Glutamatergic neuron (in vitro differentiated cells): ENCODE measurements at places on chromosomes 1 and 21.
A peak's percentile ranks its signal among the peaks of the same experiment; 100 is the strongest.

DNA sequence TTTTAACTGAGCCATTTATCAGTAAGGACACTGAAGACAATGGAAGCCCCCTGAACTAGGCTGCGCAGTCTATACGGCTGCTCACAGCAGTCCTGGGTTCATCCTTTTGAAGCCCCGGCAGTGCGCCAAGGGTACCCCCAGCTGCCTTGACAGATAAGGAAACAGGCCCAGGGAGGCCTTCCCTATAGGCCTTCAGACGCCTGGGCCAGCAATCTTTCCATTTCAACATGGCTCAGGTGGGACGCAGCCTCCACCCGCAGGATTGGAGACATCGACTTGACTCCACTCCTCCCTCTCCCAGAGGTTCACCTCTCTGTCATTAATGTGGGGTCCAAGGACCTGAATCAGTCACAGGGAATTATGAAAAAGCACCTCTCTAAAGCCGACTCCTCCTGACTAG lies 2.8 kb upstream of the LYPD8 start:
- no peaks in the 10 kb centered on the region for H3K4me1 ChIP-seq
- peaks cover 9% of the 10 kb centered on the region for H3K27me3 ChIP-seq
- no peak for DNase-seq
- no peak overlapping the region for H3K27ac ChIP-seq
- H3K4me3 ChIP-seq = no peak overlapping the region
- H3K36me3 ChIP-seq = no peaks in the 10 kb centered on the region

DNA sequence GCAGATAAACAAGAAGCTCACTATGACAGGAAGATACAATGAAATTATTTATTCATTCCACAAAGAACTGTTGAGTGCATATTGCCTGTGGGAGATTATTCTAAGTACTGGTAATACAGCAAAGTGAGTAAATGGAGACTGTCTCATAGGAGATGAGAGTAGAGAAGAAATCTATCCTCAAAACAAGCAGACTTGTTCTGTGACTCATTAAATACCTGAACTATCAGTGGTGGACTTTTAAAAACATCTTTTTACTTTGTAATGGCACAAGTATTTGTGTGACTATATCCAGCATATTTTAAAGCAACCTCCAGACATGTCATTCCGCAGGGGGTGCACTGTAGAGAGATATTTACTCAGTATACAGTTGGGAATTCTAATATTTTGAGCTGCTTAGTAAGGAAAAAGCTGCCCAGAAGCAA lies 259.2 kb downstream of the FMN2 start:
- H3K27ac ChIP-seq = no peak overlapping the region
- H3K4me3 ChIP-seq = no peak overlapping the region
- H3K4me1 ChIP-seq = no peaks in the 10 kb centered on the region
- H3K36me3 ChIP-seq = peaks cover 4% of the 10 kb centered on the region
- H3K27me3 ChIP-seq = peaks cover 5% of the 10 kb centered on the region

DNA sequence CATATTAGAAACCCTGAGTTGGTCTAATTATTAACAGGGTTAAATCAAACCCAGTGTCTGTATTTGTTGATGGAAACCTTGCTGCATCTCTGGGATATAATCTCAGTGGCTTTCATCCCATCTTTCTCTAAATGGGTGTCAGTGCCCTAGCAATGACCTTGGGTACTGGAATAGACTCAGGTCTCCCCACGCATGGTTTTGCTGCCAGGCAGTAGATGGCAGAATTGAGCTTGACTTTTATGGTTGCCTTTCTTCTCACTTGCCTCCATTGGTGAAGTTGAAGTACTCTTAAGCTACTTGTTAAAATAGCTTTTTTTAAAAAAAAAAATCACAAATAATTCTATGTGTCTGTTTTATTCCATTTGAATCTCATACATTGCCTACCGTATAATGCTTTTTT lies 81.8 kb upstream of the HMCN1 start:
- no peak overlapping the region for H3K4me3 ChIP-seq
- no peaks in the 10 kb centered on the region for H3K36me3 ChIP-seq
- no peaks in the 10 kb centered on the region for H3K27me3 ChIP-seq
- H3K27ac ChIP-seq = no peak overlapping the region
- H3K4me1 ChIP-seq = no peaks in the 10 kb centered on the region

DNA sequence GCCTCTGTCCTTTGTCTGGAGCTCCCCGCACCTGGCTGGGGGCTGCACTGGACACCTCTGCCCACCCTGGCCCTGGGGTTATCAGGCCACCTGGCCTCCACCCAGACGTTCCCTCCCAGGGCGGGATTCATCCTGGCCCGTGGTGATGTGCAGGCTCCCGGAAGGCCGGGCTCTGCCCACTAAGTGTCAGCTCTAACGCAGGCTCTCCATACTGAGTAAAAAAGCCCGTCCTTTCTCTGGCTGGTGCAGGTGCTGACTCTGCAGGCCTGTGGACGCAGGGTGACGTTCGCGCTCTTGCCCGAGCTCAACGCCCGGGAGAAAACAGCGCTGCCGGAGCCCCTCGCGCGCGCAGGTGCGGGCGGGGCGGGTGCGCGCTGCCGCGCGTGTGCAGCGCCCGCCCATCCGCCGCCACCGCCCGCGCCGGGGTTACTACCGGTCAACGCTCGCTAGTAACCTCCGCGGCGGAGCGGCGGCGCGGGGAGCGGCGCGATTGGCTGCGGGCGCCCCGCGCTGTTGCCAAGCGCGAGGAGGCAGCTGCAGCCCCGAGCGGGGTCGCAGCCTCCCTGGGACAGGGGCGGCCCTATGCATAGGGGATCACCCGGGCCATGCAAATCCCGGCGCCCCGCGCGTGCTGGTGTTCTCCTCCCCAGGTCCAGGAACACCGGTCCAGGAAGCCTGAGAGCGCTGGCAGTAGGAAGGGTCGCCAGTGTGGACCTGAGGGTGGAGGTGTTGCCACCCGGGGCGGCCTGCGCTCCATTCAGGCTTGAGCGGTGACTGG lies 15.7 kb downstream of the ABCG1 start:
- DNase-seq = peak; percentile 90
- peaks cover 5% of the 10 kb centered on the region for H3K27me3 ChIP-seq
- peak overlapping the region; percentile 87 for H3K27ac ChIP-seq
- H3K36me3 ChIP-seq = peaks cover 4% of the 10 kb centered on the region

DNA sequence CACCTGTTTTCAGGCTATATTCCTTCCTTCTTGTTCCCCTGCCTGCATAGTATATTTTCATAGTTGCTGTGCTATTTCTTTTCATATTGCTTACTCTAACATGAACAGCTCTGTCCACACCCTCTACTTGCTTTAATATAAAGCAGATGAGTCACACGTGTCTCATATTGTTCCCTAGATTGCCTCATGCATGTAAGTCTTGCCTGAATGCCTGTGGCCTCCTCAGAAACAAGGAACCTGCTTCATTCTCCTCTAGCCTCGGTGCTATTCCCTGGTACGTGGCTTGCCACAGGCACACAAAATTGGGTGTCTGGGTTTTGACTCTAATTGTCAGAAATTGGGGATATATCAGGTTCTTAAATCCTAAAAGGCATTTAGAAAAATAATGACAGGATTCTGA lies 16.5 kb upstream of the PKP1 start:
- peaks cover 2% of the 10 kb centered on the region for H3K27me3 ChIP-seq
- no peak overlapping the region for H3K4me3 ChIP-seq
- H3K36me3 ChIP-seq = no peaks in the 10 kb centered on the region
- H3K4me1 ChIP-seq = peaks cover 4% of the 10 kb centered on the region

DNA sequence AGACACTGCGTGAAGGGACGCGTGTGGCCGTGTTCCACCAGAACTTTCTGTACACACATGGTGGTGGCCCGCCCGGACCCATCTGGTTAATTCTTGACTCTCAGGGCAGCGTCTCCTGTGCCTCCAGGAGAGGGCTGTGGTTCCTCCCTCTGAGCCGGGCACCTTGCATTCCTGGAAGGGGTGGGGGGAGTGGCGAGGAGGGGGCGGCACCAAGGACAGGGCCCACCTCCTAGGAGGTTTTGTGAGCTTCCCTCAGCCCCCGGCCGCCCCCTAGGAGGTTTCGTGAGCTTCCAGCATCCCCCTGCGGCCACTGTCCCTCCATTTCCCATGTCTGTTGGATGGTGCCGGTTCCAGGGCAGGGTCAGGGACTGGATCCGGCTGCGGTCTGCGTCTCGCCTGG lies 28.9 kb downstream of the FAAP20 start:
- no peak overlapping the region for H3K4me3 ChIP-seq
- no peaks in the 10 kb centered on the region for H3K4me1 ChIP-seq
- peaks cover 2% of the 10 kb centered on the region for H3K27me3 ChIP-seq
- H3K27ac ChIP-seq = no peak overlapping the region
- peaks cover 15% of the 10 kb centered on the region for H3K36me3 ChIP-seq

GRCh38 chr1:225888898-225889601 lies at the start of gene LEFTY1:
Gene LEFTY1 (minus strand): TSS chr1:225889146. CDS start chr1:225889066, 80 bp downstream.
- H3K4me3 ChIP-seq = peak within 1 kb of the TSS; percentile 61
- no peaks in the 10 kb centered on the region for H3K36me3 ChIP-seq
- peak within 1 kb of the TSS; percentile 48 for H3K27ac ChIP-seq
- peaks cover 2% of the 10 kb centered on the region for H3K27me3 ChIP-seq
- DNase-seq = peak; percentile 51
- H3K4me1 ChIP-seq = peaks cover 15% of the 10 kb centered on the region

- no peaks in the 10 kb centered on the region for H3K36me3 ChIP-seq
- H3K27me3 ChIP-seq = no peaks in the 10 kb centered on the region
- peaks cover 5% of the 10 kb centered on the region for H3K4me1 ChIP-seq
- DNase-seq = no peak
- no peak overlapping the region for H3K4me3 ChIP-seq
- H3K27ac ChIP-seq = no peak overlapping the region
These were observed 183.4 kb downstream of the ZNF281 start for GRCh38 chr1:200226268-200226968.
